ENCODE measurements at places on chromosomes 2 and 18.

- DNase-seq = peak; percentile 29
Measured at GRCh38 chr2:72084584-72084976, 63.1 kb downstream of the CYP26B1 start.

- peak; percentile 97 for DNase-seq
Measured at GRCh38 chr2:203804070-203804469, 63.5 kb upstream of the CTLA4 start.

DNA sequence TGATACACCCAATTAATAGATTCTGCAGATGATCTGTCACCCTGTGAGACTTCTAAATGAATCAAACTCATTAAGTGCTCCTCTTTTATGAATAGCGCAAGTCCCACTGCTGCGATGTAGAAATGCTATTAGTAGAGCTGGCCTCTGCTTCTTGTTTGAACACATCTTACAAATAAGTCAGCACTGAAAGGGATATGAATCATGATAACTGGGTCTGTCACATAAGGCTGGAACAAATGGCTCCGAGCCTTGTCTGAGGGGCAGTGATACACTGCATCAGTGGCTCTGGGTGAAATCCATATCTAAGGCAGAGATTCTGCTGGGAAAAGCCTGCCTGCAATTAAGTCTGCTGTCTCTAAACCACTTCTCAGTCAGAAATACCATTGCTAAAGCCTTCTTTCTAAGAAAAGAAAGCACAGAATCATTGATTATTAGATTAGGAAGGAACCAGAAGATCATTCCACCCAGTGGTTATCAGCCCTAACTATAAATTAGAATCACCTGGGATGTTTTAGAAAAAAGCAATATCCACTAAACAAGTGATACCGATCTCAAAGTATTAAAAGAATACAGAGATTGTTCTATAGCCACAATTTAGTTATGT is 75.2 kb downstream of the SLC5A7 start:
- no peak for DNase-seq

DNA sequence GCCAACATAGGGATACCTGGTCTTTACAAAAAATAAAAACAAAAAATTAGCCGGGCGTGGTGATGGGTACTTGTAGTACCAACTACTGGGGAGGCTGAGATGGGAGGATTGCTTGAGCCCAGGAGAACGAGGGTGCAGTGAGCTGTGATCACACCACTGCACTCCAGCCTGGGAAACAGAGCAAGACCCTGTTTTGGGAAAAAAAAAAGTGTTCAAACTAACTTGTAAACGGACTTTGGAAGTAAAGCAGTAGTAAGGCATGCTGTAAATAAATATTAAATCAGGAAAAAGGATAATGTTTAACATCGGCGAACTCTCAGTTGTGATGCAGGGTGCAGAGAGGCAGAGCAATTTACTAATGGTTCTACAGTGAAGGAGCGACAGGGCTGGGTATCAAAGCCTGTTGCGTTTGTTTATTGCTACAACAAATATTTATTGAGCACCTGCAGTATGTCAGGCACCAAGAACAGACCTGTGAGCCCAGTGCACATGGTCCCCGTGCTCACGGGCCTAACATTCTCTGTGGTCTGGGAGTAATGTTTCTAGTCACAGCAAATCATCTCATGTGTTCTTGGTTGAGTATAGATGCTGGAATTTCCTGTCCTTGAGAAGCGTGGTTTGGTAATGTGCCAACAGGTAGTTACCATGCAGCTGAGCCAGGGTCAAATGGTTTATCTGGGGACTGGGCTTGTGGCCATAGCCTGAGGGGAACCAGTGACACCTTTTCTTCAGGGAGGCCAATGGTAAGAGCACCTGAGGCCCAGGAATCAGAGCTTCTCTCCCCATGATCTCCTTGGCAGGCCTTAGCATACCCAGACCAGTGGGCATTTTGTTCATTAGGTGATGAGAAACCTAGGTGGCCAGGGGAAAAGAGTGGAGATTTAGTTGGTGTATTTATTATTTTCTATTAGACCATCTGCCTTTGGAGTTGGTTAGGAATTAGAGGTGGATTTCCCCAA is 27.9 kb upstream of the GREB1 start:
- DNase-seq = no peak

DNA sequence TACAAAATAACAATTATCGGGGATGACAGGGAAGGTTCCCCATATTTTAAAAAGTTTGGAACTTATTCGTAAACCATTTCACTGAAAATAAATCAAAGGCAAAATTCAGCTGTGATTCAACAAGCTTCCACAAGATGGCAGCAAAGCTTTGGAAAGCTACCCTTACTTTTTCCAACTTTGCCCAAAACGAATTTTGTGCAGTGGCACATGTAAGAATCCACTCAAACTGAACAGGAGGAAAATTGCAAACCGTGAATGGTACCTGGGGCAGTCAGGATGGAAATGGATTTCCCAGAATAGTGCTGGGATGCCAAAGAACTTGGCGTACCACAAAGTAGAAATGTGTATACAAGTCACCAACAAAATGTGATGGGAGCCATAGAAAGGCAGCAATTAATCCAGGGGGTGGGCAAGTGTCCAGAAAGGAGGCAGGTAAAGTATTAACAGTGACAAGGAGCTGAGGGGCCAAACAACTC is 10.7 kb downstream of the RPL31 start:
- DNase-seq = peak; percentile 56
